ENCODE measurements at places on chromosomes 3 and 15.
A peak's percentile ranks its signal among the peaks of the same experiment; 100 is the strongest.

- no peak for DNase-seq
Measured at GRCh38 chr3:172859041-172859440, 108.5 kb downstream of the ECT2 start.

GRCh38 chr15:72825829-72826228 is 42.3 kb upstream of the ADPGK start:
- no peak for DNase-seq

DNA sequence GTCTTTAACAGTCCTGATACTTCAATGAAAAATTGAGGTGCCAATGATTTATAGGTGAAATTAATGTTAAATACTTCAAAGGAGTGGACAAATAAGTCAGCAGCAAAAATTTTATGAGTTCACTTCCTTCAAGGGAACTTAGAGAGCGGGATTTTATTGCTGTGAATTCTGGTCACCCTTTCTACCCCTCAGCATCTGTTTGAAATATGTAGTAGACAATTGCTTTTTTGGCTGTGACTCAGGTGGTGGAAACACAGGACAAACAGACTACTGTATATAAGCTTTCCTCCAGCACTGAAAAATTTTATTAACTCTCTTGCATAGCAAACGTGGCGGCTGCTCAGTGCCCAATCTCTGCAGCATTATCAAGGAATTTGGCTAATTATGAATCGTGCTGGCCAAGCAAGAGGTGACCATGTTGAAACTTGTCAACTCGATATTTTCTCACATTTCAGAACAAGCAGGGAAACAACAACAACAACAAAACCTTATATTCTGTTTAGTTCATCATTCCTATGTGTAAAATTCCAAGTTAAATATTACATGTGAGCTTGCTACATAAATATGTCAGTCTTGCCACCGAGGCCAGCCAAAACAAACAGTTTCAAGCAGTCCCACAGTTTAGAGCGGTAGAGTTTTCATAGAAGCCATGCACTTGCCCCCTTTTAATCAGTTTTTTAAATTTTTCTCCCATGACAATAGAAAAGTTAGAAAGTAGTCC is 420.2 kb downstream of the FOXP1 start:
- no peak for DNase-seq

GRCh38 chr3:52848617-52849016 is 13.8 kb upstream of the MUSTN1 start:
- DNase-seq = no peak

DNA sequence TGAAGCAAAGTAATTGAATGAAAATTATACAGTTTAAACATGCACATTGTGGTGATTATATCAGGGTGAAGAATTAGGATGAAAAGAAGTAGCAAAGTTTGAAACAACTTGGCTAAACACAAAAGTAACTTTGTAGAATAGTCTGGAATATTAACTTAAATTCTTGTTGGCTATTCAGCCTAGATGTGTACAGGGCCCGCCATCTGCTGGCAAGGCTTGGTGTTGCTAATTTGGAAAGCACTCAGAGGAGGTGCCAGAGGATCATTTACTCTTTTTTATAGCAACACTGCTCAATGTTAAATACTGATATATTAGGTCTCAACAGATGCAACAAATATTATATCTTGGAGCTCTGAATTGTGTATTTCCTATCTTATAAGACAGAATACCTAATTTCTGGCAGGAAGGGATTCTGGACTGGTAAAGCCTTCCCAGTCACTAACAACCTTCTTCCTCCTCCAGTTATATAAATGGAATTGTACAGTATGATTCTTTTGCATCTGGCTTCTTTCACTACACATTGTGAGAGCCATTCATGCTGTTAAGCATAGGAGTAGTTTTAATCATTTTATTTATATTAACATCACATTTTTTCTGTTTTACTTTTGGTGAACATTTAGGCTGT is 36.1 kb downstream of the TTC23 start:
- DNase-seq = peak; percentile 48

DNA sequence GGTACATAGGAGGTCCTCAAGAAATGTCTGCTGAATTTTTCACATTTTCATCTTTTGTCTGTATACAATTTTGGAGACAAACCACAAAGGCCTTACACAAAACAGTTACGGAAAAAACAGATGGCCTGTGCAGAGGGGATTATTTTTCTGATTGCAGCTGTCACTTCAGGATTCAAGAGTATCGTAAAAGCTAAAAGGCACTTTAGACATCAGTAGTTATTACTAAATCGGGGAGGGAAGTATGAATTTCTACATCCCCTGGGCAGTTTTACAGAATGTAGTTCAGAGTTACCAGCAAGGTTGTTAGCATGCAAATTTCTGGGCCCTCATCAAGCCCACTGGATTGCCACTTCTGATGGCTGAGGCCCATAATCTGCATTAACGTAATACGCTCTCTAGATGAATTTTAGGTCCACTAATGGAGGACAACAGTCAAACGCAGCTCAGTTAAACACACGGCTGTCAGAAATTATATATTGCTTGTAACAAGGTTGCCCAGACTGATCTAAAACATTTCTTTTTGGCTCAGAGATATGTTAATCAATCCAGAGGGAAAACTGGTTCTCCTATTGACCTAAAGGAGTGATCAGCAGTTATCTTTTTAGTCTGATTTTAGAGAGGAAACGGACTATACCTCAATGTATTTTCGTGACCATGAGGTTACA is 1.1 kb downstream of the RIOX2 start:
- DNase-seq = no peak

DNA sequence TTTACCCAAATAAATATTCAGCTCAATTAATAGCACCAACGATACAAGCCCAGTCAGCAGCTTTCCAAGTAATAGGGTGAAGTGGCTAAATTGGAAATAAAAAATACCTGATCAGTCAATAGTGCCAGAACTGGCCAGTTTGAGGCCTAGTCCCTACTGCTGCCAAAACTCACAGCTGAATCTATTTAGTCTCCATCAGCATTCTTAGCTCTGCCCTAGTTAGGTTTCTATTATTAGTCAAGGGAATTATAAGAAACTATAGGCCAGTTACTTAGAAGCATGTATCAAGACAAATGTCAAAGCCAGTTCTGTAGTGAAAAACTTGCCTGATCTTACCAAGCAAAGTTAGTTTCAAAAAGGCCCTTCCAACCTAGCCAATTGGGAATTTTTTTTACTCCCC is 146.2 kb upstream of the ZBTB20 start:
- peak; percentile 26 for DNase-seq

DNA sequence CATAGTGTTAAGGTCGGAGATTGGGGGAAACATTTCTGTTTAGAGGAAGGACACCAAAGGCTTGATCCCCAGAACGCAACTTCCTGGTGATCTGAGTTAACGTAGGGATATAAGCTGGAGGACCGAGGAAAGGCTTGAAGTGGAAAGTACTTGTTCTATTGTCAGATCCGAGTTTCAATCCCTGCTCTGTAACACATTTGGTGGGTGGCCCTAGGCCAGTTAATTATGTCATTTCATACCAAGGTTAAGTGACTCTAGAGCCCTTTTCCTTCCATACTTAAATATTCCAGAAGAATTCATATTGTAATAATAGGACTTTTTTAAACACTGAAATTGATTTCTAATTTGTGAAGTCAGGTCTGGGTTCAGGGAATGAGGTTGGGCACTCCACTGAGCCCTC is 80.9 kb downstream of the RPLP1 start:
- no peak for DNase-seq

DNA sequence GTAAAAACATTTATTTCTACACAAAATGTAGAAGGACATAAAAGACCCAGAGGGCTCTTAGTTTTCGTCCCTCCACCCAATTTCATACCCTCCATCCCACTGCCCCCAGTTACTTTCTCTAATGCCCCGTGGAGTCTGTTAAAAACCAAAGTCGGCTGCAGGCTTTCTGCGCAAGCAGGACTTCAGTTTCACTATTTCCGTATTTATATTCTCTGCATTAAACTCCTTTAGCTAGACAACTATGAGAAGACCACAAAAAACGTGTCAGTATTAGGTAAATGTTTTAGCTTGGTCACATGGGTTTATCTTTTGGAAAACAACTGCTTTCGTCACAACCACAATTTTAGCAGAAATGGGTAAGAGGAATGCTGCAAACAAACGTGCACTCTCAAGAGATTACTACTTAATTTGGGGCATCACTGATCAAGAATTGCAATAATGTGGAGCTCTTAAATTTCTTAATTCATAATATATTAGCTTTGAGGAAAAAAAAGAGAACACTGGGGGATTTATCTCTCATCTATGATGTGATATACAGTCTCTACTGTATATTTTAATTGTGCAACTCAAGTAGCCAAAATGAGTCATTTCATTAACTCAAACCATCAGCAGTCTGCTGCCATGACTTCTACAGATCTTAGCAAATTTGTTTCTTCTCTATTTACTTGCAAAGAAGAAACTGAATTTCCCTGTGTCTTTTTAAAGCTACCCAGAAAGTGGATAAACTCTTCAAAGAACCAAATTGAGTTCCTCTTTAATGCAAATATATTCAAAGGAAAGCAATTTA is 740 bp upstream of the NSMCE3 start:
- peak; percentile 30 for DNase-seq

DNA sequence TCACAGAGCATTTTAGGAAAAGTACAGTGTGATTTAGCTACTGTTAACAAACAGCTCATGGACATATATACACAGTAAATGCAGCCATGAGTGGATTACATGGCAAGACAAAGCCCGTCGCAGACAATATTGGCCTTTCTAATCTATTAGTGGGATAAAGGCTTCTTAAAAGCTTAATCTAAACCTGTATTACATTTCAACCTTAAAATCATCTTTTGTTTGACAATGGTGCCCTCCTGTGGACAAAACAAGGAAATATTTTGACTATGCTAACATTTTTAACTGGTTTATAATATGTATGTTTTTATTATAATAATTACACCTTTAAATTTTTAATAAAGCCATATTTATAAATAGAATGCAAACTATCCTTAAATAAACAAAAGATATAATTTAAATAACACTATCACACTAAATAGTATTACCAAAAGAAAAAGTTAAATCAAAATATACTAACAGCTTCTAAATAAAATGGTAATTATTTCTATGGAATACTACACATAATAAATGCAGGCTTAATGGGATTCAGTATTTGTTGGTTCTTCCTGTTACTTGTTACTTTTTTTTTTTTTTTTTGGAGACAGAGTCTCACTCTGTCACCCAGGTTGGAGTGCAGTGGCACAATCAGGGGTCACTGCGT is 38.6 kb downstream of the TAFA4 start:
- DNase-seq = peak; percentile 3

GRCh38 chr15:88805031-88805780 is 2.0 kb downstream of the ACAN start:
- no peak for DNase-seq

DNA sequence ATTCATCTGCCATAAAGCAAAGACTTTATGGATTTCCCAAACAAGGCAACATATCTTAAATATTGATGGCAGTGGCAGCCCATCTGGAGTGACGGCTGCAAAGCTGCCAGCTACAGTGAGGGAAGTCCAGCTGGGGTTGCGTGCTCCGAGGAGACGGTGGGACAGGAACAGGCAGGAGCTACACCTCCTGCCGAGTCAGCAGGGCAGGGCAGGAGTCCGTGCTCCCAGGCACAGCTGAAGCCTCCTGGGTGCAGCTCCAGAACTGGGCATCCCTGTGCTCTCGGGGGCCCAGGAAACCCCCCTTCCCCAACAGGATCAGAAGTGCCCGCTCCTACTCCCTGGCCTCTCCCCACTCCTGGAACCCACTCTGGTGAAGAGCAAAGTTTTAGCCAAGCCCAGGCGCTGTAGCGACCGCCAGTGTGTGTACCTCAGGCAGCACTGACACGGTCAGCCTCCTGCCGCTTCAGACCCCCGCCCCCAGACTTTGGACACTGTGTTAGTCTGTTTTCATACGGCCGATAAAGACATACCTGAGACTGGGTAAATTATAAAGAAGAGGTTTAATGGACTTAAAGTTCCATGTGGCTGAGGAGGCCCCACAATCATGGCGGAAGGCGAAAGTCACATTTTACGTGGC is 556.4 kb upstream of the CCDC54 start:
- no peak for DNase-seq

GRCh38 chr3:149179220-149179619 is 42.4 kb downstream of the CP start:
- no peak for DNase-seq

DNA sequence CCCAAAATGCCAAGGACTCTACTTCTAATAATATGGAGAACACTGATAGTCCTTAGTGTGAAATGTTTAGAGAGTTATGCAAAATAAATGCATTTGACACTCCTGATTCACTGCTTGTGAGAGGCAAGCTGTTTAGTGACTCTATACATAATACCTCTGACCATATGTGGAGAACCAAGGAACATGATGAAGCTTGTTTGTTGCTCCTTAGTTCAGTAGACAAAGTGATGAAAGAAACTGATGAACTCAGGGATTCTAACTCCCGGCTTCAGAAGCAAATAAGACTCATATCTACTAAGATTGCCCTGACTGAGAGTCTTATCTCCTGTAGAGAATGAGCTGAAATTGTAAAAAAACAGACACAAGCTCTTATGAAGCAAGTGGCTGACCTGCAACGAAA is 41.3 kb downstream of the PEX5L start:
- no peak for DNase-seq

- no peak for DNase-seq
Measured at GRCh38 chr15:74008901-74009300, 14.4 kb downstream of the PML start.

DNA sequence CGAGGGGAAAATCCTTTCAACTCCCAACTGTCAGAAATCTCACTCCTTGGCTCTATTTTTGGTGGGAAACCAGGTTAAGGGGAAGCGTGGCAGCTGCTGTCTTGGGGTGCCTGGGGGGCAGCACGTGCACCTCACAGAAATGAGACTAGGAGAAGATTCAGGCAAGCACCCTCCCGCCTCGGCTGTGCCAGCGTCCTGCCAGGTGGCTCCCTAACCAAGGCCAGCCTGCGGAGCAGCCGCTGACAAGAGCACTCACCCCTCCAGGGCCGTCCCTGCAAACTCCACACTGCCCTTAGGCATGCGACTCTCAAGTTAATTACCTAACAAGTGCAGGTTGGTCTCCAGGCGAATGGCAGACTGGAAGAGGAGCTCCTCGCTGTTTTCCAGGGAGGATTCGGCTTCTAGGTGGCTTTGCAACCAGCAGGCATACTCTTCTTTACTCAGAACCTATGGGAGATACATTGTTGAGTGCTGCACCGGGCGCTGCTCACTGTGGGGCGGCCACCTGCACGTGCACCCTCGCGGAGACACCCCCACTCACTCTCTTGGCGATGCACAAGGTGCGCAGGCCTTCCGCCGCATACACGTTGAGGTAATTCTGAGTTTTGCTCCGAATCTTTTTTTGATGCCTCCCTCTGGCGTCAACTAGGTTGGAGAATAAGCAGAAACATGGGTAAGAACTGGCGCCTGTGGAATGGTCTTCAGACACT is 155.3 kb downstream of the ATP10A start:
- DNase-seq = no peak

DNA sequence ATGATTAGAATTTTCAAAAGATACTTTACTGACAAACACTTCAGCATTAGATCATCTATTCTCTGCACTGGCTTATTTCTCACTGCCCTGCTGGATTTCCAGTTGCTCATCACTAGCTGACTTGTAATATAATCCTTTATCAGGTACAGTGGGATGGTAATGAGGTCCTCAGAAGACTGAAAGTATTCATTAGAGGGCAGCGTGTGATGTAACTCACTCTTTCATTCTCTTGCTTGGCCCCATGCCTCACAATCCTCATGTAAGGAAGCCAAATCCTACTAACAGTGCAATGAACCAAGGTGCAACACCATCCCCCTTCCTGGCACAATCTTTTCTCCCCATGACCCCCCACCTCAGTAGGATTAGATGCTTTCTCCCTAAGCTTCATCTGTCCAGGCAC is 289.9 kb downstream of the CTNNB1 start:
- DNase-seq = no peak

- no peak for DNase-seq
Measured at GRCh38 chr15:63109920-63110319, 11.7 kb upstream of the LACTB start.

GRCh38 chr3:141086188-141086587 is 35.0 kb downstream of the SPSB4 start:
- no peak for DNase-seq

Measured in cerebellum (tissue), 4 donors.